Stimulated activated CD8-positive, alpha-beta memory T cell treated with anti-CD3 and anti-CD28 coated beads, Interleukin-2, amount 100 ng/mL, for 1 hour (primary cell): ENCODE measurements at places on chromosomes 7 and 10.

DNA sequence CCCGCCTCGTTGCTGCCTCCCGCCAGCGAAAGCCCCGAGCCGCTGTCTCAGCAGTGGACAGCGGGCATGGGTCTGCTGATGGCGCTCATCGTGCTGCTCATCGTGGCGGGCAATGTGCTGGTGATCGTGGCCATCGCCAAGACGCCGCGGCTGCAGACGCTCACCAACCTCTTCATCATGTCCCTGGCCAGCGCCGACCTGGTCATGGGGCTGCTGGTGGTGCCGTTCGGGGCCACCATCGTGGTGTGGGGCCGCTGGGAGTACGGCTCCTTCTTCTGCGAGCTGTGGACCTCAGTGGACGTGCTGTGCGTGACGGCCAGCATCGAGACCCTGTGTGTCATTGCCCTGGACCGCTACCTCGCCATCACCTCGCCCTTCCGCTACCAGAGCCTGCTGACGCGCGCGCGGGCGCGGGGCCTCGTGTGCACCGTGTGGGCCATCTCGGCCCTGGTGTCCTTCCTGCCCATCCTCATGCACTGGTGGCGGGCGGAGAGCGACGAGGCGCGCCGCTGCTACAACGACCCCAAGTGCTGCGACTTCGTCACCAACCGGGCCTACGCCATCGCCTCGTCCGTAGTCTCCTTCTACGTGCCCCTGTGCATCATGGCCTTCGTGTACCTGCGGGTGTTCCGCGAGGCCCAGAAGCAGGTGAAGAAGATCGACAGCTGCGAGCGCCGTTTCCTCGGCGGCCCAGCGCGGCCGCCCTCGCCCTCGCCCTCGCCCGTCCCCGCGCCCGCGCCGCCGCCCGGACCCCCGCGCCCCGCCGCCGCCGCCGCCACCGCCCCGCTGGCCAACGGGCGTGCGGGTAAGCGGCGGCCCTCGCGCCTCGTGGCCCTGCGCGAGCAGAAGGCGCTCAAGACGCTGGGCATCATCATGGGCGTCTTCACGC lies 825 bp downstream of the ADRB1 start:
- DNase-seq = no peak

DNA sequence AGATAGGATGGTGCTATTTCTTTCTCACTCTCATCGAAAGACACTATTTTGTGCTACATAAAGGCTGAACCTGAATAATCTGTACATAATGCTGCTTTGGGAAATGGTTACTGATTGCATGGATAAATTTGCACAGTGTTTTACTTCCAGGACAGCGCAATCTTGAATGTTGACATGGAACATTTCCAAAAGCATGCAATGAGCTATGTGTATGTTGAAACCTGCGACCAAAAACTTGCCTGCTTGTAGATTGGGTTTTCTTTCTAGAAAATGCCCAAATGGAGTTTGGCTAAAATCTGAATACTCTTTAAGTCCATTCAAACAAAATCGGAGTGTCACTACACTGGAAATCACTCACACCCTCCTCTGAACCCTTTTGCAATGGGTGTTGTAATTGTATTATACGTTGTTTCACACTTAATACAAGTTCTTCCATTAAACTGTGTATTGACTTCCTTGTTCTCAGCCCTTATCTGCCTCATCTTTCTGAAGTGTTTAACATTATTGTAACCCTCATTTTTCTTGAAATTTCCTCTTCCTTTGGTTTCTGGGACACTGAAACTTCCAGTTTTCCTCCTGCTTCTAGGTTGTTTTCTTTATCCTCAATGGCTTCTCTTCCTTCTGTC lies 73.7 kb upstream of the CAPZA2 start:
- DNase-seq = no peak

DNA sequence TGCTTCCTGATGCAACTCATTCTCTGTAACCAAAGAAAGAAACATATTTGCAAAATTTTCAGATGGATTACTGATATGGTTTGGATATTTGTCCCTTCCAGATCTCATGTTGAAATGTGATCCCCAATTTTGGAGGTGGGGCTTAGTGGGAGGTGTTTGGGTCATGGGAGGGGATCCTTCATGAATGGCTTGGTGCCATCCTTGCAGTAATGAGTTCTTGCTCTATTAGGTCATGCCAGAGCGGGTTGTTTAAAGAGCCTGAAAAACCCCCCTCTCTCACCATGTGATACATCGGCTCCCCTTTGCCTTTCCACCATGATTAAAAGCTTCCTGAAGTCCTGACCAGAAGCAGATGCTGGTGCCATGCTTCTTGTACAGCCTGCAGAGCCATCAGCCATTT lies 43.8 kb upstream of the PRKG1 start:
- no peak for DNase-seq

GRCh38 chr7:119606297-119606696 lies 666.7 kb upstream of the KCND2 start:
- no peak for DNase-seq

GRCh38 chr10:111705021-111705420 lies 478.5 kb downstream of the GPAM start:
- DNase-seq = no peak
